ENCODE measurements at places on chromosomes 13 and 19.

DNA sequence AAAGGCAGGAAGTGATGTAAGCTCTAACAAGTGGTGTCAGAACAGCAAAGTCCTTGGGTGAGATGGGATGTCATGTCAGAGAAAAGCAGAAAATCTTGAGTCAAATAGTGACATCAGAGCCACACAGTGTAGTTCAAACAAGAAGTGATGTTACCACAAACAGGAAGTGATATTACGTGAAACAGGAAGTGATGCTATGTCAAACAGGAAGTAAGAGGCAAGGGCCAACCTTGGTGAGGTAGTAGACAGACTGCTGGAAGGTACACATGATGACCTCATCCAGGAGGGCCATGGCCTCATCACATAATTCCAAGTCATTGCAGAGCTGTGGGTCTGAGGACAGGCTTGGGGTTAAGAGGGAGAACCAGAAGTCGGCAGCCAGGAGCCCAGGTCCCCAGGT is 7.0 kb upstream of the MAMSTR start:
- no peak for DNase-seq

DNA sequence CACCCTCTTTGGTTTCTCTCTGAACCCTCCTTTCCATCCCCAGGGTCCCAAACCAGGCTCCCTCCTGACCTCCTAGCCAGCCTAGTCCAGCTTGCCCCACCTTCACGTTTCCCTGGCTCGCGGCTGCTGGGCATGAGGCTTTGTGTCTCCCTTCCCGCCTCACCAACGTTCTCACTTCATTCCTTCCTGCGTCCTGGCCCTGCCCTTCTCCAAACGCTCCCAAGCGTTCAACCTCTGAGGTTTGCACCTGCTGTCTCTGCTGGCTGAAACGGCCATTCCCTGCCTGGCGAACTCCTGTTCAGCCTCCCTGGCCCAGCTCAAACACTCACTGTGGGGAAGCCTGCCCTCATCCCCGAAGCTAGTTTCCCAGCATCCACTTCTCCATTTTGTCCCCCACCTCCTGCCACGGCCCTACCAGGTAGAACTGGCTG is 12.4 kb downstream of the EPS8L1 start:
- no peak for DNase-seq

GRCh38 chr19:1102407-1103131 is 1.2 kb upstream of the GPX4 start:
- no peak for DNase-seq

- no peak for DNase-seq
These were observed 79.7 kb downstream of the EFNB2 start for GRCh38 chr13:106455777-106456176.

- no peak for DNase-seq
These were observed 82.9 kb downstream of the PDS5B start for GRCh38 chr13:32669030-32669646.

GRCh38 chr19:54014920-54015560 is 23.6 kb downstream of the CACNG6 start:
- DNase-seq = no peak

DNA sequence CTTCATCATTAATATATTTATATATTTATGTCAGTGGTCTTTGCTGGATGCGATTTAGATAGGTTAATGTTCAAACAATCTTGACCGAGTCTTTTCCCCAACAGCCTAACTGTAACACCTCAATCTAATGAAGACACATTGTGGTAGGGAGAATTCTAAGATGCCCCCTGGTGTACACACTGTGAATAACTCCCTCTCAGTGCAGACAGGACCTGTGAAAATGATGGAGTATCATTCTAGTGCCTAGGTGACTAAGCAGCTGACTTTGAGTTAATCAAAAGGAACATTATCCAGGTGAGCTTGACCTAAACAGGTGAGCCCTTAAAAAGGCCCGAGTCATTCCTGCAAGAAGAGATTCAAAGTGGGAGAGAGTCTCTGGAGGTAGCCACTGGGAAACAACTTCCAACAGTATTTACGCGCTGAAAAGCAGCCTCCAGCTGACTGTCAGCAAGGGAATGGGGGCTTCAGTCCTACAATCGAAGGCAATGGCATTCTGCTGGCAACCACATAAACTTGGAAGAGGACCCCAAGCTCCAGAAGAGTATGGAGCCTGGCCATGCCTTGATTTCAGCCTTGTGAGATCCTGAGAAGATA is 28.0 kb upstream of the KBTBD7 start:
- no peak for DNase-seq

- no peak for DNase-seq
These were observed 27.5 kb downstream of the SLC7A9 start for GRCh38 chr19:32842061-32842460.

Measured in anterior cingulate cortex (tissue), 58 donors.